ENCODE measurements at places on chromosomes 6 and 20.

DNA sequence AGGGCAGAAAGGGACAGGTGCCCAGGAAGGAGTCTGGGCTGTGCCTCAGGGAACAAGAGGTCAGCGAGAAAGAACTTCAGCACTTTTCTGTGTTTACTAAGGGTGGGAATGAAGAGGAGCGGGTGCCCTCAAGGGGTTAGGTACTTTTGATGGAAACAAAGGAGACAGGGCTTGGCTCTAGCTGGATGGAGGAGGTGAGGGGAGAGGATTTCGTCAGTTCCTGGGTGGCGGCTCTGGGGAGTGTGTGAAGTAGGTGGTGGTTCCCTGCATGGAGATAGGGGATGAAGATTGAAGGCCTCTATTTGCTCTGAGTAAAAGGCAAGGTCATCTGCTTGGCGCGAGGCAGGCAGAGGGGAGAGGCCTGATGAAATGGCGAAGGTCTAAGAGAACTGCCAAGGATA, 40.0 kb upstream of the ANKRD60 start:
- no peak for DNase-seq

DNA sequence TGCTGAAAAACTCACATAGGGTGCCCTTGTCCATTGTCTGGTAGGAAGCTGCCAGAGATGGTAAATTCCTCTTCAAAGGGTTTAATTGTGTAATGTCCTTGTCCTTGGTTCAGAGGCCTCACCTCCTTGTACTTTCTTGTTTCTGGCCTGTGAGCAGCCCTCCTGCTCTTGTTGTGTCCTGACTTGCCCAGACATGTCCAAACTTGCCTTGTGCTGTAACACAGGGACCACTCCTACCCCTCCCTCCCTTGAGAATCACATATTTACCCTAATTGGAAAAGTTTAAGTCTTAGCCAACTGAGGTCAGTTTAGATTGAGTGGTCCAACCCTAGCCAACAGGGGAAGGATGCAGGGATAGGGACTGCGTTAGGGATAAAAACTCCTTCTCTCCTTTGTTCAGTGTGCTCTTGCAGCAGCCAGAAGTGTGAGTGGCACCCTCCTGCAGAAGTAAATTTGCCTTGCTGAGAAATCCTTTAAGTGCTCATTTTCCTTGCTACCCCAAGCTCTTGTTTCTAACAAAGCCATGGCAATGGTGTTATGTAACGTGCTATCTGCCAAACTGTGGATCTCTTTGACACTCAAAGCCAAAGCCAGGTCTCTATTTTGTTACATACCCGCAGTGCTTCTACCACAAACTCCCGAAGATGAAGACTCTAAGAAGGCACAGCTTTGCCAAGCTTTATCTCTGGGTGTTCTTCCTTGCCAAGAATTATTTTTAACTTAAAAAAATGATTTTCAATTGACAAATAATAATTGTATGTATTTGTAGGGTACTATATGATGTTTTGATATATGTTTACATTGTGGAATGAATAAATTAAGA, 414.5 kb downstream of the ESR1 start:
- DNase-seq = no peak

DNA sequence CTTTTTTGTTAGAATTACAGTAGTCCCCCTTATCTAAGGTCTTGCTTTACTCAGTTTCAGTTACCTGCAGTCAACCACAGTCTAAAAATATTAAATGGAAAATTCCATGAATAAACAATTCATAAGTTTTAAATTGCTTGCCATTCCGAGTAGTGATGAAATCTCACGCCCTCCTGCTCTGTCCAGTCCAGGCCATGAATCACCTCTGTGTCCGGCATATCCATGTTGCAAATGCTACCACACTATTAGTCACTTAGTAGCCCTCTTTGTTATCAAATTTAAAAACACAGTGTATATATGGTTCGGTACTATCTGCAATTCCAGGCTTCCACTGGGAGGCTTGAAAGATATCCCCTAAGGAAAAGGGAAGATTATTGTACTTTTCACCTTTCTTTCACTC, 164.6 kb upstream of the FAM83B start:
- DNase-seq = peak; percentile 65

DNA sequence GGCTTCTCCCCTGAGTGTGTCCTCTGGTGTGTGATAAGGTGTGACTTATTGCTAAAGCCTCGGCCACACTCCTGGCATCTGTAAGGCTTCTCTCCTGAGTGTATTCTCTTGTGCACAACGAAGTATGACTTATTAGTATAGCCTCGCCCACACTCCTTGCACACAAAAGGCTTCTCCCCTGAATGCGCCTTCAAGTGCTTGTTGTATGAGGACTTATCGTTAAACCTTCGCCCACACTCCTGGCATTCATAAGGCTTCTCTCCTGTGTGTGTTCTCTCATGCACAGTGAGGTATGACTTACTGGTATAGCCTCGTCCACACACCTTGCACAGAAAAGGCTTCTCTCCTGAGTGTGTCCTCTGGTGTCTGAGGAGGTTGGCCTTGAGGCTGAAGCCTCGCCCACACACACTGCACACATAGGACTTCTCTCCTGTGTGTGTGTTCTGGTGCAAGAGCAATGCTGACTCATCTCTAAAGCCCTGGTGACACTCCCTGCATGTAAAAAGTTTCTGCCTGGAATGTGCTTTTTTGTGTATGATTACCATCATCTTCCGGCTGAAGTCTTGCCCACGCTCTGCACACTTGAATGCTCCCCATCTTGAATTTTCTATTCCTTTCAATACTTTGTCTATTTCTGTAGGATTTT, 20.4 kb downstream of the ZNF337 start:
- peak; percentile 46 for DNase-seq

GRCh38 chr6:158414851-158415262, 102.6 kb downstream of the TULP4 start:
- peak; percentile 62 for DNase-seq

DNA sequence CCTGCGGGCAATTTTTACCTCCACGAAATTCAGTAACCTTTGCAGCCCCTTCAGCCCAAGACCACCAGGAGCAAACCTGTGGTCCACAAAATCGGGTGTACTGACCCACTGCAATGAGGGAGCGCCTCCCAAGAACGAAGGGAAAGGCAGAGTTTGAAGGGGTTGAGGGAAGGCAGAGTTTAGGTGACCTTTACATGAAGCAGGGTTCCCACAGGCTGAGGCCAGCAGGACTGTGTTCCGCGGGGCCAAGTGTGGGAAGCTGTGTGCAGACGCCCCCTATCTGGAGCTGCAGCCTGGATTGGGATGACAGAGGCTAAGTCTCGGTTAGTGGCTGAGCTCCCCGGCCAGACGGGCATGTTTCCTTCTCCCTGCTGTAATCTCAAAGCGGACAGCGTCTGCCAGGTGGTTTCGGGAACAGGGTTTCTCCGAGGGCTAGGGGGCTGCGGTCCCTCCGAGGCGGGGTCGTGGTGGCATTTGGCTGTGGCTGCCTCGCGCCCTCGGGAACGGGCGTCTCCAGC, 826 bp upstream of the PYGB start:
- peak; percentile 59 for DNase-seq

- no peak for DNase-seq
Measured at GRCh38 chr20:18048176-18048575, 9.5 kb downstream of the OVOL2 start.

DNA sequence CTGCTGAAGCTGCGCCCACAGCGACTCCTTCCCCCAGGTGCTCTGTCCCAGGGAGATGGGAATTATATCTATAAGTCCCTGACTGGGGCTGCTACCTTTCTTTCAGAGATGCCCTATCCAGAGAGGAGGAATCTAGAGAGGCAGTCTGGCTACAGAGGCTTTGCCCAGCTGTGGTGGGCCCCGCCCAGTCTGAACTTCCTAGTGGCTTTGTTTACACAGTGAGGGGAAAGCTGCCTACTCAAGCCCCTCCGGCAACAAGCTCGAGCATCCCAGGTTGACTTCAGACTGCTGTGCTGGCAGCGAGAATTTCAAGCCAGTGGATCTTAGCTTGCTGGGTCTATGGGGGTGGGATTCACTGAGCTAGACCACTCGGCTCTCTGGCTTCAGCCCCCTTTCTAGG, 152.5 kb upstream of the MAP3K7 start:
- no peak for DNase-seq

- no peak for DNase-seq
Measured at GRCh38 chr6:39753725-39754045, 28.5 kb upstream of the KIF6 start.

DNA sequence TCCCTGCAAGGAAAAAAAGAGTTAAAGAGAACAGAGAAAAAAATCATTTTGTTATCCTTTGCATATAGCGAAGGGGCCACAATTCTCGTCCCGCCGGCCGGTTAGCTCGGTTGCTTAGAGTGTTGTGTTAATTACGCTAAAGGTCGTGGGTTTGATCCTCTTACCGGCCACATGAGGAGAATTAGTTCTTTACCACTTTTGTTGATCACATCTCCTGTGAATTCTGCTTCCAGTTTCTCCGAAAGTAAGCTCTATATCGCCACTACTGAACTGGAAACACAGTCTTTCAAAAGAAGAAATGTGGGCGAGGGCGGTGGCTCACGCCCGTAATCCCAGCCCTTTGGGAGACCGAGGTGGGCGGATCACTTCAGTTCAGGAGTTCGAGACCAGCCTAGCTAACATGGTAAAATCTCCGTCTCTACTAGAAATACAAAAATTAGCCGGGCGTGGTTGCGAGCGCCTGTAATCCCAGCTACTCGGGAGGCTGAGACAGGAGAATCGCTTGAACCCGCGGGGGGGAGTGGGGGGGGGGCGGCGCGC, 13.4 kb downstream of the PRSS16 start:
- DNase-seq = no peak

DNA sequence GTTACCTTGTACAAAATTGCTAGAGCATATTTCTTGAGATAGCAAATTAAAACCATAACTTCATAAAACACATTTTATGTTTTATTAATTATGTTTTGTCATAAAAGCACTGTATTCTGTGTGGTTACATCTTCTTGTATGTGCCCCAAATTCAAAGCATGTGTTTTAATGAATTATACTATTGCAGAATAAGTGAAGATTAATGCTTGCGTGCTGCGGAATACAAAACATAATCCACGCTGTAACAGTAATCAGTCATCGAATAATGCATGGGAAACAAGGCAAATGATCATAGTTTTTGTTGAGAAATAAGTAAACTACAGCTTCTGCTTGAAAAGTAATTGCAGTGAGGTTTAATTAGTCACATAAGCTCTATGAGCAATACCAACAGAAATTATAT, 459.2 kb upstream of the SOX4 start:
- DNase-seq = no peak

DNA sequence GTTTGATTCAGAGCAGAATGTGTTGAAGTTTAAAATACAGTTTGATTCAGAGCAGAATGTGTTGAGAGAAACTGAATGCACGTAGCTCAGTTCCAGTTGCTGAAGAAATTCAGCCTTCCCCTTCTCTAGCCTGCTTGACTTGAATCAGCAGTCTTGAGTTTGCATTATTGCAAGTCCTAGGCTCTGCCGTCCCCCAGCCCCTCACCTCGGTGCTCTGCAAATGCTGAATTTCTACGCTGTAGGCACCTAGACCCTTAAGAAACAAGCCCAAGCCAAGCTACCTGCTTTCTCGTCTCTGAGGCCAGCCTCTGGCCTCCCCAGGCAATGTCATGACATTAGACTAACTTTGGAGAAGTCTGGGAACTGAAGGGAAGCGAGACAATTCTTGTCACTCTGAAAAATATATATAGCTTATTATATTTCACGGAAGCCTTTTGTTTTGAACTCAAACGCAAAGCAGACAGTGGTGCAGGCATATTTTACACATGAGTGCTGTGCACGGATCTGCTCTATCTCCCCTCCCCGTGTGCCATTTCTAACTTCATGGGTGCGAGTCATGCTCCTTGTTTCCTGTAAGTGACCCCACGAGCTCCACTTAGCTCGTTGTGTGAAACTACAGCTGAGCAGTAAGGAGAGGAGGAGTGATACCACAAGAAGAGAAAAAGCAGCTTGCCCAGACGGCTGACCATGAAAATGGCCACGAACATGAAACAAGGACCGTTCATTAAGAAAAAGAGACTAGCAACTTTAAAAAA, 71.4 kb upstream of the DUSP22 start:
- DNase-seq = no peak

GRCh38 chr6:125961117-125961516, 4.5 kb downstream of the HINT3 start:
- no peak for DNase-seq

DNA sequence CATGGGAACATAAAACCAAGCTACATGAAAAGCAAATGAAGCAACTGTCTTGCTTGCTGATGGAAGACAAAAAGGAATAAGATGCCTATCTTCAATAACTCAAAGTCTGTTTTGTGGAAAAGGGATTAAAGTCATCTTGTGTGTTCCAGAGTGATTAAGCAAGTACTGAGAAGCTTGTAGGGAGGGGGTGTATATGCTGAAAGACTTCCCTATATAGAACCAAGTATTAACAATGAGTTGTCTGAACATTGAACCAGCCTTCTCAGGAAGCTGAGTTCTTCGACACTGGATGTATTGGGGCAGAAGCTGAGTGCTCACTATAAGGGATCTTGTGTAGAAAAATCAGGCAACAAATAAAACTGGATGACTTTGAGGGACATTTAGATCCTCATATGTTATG, 451.8 kb downstream of the CD83 start:
- DNase-seq = no peak

DNA sequence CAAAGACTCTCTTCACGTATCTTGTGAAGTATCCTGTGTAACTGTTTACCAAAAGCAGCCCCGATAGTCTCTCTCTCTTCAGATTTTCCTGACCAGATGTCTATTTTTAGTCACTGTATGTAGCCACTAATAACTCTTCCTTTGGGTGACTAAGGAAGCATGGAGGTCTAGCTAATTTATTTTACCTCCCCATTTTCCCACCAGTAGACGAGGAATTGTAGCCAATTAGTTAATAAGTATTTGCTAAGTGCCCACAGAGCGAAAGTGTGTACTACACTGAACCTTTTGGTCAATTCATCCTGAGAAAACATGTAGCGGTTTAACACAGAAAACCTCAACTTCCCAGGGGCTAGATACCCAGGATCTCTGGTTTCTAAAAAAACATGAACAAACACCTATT, 180.6 kb downstream of the TBX18 start:
- DNase-seq = peak; percentile 2

GRCh38 chr6:133623621-133624020, 265.3 kb upstream of the TCF21 start:
- no peak for DNase-seq
